ENCODE measurements at places on chromosomes 1 and 21.

GRCh38 chr1:78045926-78046778, at the start of gene GIPC2:
Gene GIPC2, plus strand, starts transcription at chr1:78045966. Its CDS starts 129 bp downstream, at chr1:78046095.
- DNase-seq = peak; percentile 34

DNA sequence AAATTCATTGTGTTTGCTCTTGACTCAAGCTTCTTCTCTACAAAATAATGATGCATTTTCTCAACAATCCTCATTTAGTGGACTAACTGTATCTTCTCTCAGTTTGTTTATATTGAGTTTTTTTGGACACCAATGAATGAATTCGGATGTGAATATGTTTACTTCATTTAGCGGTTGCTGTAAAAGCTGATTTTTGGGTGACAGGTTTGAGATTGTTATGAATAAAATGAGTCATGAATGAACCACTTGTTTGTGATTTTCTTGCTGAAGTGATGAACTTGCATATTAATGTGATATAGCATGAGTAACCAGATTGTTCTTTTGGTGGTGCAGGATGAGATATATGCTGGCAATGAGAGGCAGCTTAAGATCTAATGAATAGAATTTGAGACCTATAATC, 3.1 kb downstream of the DNM3 start:
- no peak for DNase-seq

DNA sequence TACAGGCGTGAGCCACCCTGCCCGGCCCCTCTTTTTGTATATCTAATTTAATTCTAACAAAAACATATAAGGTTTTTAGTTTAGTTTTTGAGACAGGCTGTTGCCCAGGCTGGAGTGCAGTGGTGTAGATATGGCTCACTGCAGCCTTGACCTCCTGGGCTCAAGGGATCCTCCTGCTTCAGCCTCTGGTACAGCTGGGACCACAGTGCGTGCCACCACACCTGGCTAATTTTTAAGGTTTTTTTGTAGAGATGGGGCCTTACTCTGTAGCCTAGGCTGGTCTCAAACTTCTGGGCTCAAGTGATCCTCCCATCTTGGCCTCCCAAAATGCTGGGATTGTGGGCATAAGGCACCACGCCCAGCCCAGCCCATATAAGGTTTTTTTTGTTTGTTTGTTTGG, 18.8 kb downstream of the ENSA start:
- no peak for DNase-seq

DNA sequence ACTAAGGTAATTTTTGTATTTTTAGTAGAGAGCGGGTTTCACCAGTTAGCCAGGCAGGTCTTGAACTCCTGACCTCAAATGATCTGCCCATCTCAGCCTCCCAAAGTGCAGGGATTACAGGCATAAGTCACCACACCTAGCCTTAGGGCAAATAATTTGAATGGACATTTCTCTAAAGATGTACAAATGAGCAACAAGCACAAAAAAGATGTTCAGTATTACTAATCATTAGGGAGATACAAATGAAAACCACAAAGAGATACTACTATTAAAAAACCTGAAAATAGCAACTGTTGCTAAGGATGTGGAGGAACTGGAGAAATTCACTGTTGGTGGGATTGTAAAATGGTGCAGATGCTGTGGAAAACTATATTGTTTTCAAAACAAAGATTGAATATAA, 79.1 kb downstream of the GABPA start:
- DNase-seq = peak; percentile 55

- DNase-seq = no peak
These were observed 173.3 kb upstream of the EDN2 start for GRCh38 chr1:41657679-41658295.

- no peak for DNase-seq
These were observed 195.8 kb downstream of the KAZN start for GRCh38 chr1:14794136-14794768.

GRCh38 chr1:221633841-221634409, 108.0 kb downstream of the DUSP10 start:
- no peak for DNase-seq

- DNase-seq = peak; percentile 57
These were observed 104.4 kb upstream of the SERBP1 start for GRCh38 chr1:67534627-67535065.

- DNase-seq = peak; percentile 58
These were observed 26.1 kb upstream of the SMIM12 start for GRCh38 chr1:34885405-34886247.

- peak; percentile 24 for DNase-seq
These were observed 14.9 kb downstream of the STX12 start for GRCh38 chr1:27787895-27788294.

GRCh38 chr1:240352769-240353168, 259.2 kb downstream of the GREM2 start:
- peak; percentile 84 for DNase-seq

GRCh38 chr1:223250632-223251015, 107.6 kb upstream of the TLR5 start:
- DNase-seq = no peak

GRCh38 chr1:54342288-54342687, 63.9 kb downstream of the SSBP3 start:
- no peak for DNase-seq

- no peak for DNase-seq
These were observed 8.1 kb upstream of the ETV3L start for GRCh38 chr1:157107702-157108101.

DNA sequence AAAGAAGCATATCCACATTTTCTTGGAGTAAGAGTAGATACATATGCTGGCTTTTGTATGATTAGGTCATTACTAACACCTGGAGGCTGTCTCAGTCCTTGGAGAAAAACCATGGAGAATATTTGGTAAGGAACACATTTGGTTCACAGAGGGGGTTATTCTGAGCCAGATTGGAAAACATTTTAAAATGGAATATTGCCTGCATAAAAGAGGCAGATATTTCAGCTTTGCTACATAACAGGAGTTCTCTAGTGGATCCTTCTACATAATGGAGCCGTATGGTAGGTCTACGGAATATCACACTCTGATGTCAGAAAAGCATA, 415.1 kb downstream of the ADGRL2 start:
- no peak for DNase-seq

DNA sequence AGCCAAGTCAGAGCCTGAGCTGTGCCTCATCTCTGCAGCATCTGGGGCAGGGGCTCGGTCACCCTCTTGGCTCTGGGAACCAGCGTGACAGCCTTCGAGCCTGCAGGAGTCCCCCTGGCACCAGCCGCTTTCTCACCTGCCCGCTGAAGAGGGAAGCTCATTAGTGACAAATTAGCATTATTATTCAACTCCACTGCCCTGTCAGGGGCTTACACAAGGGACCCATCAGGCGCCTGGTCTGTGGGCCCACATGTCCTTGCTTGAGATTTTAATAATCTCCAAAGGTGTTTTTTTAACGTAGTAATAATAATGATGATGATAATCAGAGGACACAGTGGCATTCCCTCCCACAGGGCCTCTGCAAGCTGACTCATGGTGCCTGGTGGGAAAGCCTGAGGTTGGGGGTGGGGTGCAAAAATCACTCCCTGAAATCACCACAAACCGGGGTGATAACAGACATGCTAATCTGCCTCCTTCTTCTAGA, 98.1 kb upstream of the IGSF21 start:
- no peak for DNase-seq

- no peak for DNase-seq
These were observed 52.7 kb downstream of the TEX35 start for GRCh38 chr1:178565586-178565985.

DNA sequence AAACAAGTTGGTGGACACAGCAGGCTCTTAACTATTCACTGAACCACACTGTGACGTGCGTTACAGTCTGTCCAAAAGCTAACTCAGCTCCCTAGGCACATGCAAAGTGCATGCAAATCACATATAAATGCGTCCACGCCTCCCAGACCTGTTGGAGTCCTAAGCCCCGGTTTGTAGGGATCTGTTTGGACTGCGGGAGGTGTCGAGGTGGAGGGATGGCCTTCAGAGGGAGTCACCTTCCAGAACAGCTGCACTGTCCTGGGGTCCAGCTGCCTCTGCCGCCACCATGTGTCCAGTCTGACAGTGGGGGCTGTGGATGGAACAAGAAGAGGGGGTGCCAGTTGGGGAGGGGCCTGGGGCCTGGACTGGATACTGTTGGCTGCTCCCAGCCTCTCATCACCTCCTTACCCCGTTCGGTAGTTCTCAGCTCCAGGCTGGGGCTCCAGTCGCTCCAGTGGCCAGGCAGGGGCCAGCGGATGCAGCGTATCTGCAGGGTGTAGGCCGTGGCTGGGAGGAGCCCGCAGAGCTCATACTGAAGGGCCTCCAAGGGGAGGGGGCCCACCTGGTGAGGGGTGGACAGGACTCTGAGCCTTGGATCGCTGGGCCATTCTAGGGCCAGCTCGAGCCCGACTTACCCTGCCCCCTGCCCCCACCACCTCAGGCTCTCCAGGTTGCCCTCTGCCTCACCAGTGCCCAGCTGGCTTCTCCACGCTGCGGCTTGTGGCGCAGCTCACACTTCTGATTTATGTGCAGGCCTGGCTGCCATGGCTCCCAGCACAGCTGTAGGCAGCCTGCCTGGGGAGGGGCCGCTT, 7.9 kb upstream of the MRPS15 start:
- DNase-seq = no peak

GRCh38 chr1:228242409-228242808, 34.6 kb downstream of the OBSCN start:
- no peak for DNase-seq

- peak; percentile 90 for DNase-seq
These were observed at the start of gene AHDC1 for GRCh38 chr1:27603681-27604578. Gene AHDC1, minus strand, starts transcription at chr1:27604144. Its CDS starts 52,029 bp downstream, at chr1:27552115.

DNA sequence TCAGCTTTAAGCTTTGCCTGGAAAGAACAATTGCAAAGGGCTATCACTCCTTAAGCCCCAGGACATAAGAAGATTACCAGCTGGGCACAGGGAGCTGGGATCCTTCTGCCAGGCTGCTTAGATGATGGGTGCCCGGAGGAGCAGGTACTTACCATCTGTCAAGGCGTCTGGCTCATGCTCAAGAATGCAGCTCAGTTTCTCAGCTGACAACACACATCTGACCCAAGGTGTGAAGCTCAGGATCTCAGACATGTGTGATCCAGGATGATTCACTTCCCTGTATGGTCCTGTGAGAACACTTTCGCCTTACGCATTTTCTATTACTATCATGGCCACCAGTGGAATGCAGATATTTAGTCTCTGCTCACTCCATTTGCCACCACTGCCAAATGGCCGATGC, 14.7 kb upstream of the DISC1 start:
- no peak for DNase-seq

DNA sequence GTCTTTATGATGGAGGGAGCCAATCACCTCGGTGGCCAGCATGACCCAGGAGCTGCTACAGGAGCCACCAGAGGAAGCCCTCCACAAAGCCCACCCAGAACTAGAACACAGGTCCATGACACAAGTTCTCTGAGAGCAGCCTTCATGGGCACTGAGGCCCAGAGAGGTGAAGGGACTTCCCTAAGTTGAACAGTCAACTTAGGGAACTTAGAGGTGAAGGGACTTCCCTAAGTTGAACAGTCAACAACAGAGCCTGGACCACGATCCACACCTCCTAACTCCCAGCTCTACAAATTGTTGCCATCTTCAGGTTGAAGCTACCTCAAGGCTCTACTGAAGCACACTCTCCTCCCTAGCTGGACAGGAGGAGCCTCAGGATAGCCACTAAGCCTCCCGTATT, 132.7 kb downstream of the CCDC185 start:
- DNase-seq = no peak

GRCh38 chr1:2330519-2331199, 60.7 kb downstream of the MORN1 start:
- DNase-seq = peak; percentile 96

GRCh38 chr1:27049607-27050006, 37.0 kb upstream of the TENT5B start:
- no peak for DNase-seq

DNA sequence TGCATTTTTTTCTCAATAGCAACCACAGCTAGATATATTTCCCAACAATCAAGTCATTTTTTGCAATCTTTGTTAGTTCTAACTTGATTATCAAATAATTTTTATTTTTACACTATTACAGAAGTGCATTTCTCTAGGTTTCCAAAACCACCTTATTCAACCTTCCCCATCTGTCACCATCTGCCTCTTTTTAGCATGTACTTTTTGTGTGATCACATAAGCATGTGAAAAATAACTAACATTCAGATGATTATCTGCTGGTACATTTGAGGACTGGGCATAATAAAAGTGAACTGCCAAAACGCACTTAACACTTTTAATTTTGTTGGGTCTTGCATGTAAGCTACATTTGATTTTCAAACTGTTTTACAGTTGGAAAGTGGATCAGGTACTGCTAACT, 291.5 kb downstream of the AKT3 start:
- no peak for DNase-seq

DNA sequence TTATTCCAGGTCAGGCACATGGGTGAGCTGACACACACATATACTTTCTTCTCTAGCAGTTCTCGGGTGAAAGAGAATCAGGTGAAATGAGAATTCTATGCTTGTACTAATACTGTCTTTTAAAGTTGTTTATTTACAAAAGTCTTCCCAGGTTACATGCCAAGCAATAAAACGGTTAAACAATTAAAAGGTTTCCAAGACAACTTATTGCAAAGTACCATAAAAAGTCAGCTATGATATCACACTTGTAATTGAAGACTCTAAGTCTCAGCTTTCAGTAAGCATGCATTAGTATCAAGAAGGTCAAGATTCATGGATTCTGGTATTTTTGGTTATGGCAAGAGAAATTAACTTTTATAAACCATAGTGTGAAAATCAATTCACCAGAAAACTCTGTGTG, 171.4 kb downstream of the PDE4B start:
- DNase-seq = no peak

DNA sequence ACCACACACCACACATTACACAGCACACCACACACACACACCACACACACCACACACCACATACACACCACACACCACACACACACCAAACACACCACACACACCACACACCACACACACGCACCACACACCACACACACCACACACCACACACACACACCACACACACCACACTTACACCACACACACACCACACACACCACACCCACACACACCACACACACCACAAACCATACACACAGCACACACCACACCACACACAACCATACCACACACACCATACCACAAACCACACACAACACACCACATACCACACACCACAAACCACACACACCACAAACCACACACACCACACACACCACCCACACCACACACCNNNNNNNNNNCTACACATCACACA, 40.9 kb upstream of the SIK1 start:
- DNase-seq = no peak

GRCh38 chr1:182261655-182262054, 129.9 kb downstream of the GLUL start:
- no peak for DNase-seq

GRCh38 chr1:109535971-109536491, 3.6 kb upstream of the GPR61 start:
- DNase-seq = no peak

GRCh38 chr1:229011022-229011421, 259.9 kb upstream of the RAB4A start:
- DNase-seq = no peak

All from EH (cell line).